IMR-90 (cell line): ENCODE measurements at places on chromosomes 5 and 9. TPM values are rescaled to one million over a fixed set of nuclear protein-coding genes. Genes with fewer than 3 reads are reported as not detected.

Gene PCDHA4
- total RNA-seq = under 0.01 and 0.28 TPM in 2 replicates

Gene EXD3
- total RNA-seq = 1.1 and 1.7 TPM in 2 replicates

Gene ADAMTS2
- 18.3 and 19.0 TPM in 2 replicates for total RNA-seq

Gene ADAMTS6
- 160 and 173 TPM in 2 replicates for total RNA-seq

Gene IGFBPL1
- under 0.01 TPM in 1 of 2 replicates, not detected in the other for total RNA-seq

Gene PCDHA3
- total RNA-seq = under 0.01 TPM in 2 replicates

Gene LRRTM2
- total RNA-seq = 1.9 and 2.0 TPM in 2 replicates

Gene WWC1
- 9.1 and 10.3 TPM in 2 replicates for total RNA-seq

Gene MYMK
- total RNA-seq = not detected in 2 replicates

Gene TMC1
- not detected in 2 replicates for total RNA-seq

Gene TTC23L
- total RNA-seq = under 0.01 TPM in 2 replicates

Gene CYSRT1
- total RNA-seq = 0.18 TPM in 1 of 2 replicates, not detected in the other

Gene SLC45A2
- total RNA-seq = not detected in 2 replicates

Gene ECSCR
- total RNA-seq = 3.1 and 3.9 TPM in 2 replicates

Gene CCNG1
- 380 and 382 TPM in 2 replicates for total RNA-seq

Gene IFNA2
- not detected in 2 replicates for total RNA-seq

Gene MLANA
- not detected in 2 replicates for total RNA-seq

Gene ZFP2
- 0.18 and 0.56 TPM in 2 replicates for total RNA-seq

Gene ERAP2
- 18.3 and 21.3 TPM in 2 replicates for total RNA-seq

Gene EFNA5
- total RNA-seq = 1.6 and 2.2 TPM in 2 replicates

Gene QRFP
- total RNA-seq = not detected in 2 replicates

Gene SHISAL2B
- not detected in 2 replicates for total RNA-seq

Gene ARHGEF28
- total RNA-seq = 13.9 and 16.0 TPM in 2 replicates

Gene PCDHB5
- total RNA-seq = 0.18 and 0.28 TPM in 2 replicates

Gene PCA3
- total RNA-seq = not detected in 2 replicates

Gene KIF24
- total RNA-seq = 2.5 and 3.0 TPM in 2 replicates

Gene FST
- 141 and 187 TPM in 2 replicates for total RNA-seq

Gene NR5A1
- not detected in 2 replicates for total RNA-seq
